Activated naive CD4-positive, alpha-beta T cell treated with anti-CD3 and anti-CD28 coated beads, Interleukin-2, amount 50 U/mL, for 16 hours (primary cell): ENCODE measurements at places on chromosomes 12 and 14.

DNA sequence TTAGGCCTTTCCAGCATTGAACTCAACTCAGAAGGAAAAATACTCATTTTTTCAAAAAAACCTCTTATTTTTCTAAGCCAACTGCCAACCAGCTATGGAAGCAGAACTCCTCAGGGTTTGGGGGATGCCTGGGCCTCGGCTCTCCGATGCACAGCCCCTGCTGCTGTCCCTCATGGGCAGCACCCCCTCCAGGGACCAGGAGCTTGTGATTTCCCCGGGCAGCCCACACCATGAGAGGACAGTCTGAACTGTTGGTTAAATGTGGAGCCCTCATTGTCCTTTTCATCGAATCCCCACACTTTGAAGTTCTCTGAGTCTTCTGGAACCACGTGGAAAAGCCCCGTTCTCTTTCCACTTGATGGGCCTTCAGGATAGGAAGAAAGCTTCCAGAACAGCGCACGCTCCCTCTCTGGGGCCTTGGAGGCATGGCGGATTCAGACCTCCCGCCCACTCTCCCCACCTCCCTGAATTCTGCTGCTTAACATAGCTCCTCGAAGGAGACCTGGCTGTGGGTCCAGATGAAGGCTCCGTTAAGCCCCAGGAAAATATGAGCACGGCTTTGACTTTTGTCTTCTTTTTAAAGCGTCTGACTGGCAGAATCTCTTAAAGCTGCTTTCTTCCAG is 156.6 kb downstream of the CALM1 start:
- no peak for DNase-seq

DNA sequence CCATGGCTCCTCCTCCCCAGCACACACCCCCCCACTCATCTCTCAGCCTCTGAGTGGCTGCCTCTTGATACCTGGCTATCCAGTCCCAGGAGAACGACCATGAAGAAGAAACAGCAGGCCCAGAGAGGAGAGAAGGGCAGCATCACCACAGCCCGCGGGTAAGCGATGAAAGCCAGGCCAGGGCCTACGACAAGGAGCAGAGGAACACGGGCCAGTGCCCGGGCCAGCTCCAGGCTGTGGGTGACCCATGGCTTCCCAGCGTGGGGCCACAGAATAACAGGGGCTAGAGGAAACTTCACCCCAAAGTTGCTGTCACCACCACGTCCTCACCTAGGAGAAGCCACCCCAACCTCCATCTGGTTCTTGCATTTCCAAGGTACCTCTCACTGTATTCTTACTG is 10.4 kb upstream of the SLC6A12 start:
- no peak for DNase-seq

DNA sequence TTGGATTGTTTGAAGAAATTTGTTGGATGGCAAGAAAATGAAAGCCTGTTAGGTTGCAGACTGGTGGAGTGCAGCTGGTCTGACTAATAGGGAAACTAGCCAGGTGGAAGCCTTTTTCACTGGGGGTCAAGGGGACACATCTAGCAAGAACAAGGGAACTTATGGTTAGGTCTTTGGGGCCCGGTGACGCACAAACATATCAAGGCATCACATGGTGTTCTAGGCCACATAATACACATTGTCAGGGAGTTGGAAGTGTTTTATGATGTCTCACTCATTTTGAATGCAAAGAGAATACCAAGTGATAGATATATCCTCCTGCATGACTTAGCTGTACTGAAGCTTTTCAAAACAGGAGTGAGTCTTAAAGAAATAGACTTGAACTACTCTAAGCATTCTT is 351.2 kb downstream of the KCNH5 start:
- no peak for DNase-seq

DNA sequence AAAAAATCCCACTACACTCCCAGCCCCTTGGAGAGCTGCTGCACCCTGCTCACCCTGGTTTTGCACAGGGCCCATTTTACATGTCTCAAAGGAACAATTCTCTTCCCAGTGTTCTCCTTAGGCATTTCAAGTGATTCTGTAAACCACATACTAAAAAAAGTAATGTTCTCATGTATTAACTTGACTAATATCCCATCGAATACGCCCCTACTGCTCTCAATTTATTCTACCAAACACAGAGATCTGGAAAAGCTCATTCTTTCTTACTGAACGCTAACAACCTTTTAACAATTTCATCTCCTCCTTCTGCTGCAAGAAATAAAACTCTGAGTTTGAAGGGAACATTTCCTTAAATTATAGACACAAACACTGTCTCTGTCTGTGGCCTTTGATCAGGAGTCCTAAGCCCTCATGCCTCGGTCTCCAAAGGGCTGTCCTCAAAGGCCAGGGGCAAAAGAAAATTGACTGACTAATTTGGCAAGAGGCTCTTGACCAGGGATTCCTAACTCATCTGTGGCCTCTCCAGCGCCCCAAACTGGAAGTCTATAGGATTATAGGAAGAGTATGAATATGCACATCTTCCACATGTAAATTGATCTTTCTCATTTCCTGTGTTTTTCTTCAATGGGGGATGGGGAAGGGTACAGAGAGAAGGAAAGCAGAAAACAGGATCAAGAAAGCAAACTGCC is 17.1 kb upstream of the TSPAN11 start:
- no peak for DNase-seq

DNA sequence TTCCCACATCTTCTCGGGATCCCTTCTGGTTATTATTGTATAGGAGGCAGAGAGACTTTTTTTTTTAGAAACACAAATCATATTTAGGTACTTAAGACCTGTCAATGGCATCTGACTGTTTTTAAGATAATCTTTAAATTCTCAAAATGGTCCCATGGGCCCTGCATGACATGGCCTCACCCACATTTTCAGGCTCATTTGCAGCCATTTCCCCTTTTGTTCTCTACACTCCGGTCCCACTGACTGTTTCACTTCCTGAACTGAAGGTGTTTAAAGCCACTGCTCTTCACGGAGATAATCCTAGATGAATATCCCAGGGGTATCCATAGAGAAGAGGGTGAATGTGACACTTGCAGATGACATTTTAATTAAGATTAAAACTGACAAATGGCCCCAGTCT is 12.3 kb upstream of the C12orf71 start:
- DNase-seq, result no peak

DNA sequence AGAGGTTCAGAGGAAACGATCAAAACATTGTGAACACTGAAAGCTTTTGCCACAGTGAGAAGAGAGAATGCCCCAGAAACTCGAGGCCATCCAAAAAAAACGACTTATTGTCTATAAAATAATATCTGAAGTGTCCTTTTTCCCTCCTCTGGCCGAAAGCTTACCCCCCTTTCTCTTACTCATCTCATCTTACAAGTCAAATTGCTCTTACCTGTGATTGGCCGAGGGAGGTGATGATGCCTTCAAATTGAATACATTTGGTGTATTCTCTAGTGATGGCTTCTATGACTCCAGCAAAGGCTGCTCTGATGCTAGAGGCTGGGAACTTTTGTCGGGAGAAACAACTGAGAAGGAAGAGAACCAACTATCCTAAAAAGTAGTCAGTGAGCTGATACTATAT is 90.7 kb downstream of the PTCSC3 start:
- DNase-seq, result no peak

DNA sequence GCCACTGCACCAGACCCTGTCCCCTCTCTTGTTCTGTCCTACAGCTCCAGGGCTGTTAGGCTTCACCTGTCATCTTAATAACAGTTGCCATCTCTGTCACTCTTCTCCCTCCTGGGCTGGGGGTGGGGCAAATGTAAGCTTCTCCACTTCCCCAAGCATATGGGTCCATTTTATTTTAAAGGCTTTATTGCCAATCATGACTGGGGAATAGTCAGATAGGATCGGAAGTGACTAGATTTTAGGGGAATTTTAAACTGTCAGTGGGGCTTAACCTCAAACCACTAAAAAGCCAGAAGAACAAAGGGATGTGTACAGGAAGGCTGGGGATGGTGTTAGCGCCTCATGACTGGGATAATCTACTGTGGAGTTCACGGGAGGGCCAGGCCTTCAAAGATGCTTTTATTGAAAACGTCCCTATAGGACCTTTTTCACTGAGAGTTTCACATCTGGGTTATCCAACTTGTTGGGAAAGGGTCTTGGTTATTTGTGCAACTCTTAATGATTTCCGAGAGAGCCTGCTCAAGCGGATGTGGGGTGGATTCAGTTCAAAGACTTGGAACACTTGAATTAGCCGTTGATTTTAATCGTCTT is 41.6 kb downstream of the CHST11 start:
- DNase-seq, result peak; percentile 32

DNA sequence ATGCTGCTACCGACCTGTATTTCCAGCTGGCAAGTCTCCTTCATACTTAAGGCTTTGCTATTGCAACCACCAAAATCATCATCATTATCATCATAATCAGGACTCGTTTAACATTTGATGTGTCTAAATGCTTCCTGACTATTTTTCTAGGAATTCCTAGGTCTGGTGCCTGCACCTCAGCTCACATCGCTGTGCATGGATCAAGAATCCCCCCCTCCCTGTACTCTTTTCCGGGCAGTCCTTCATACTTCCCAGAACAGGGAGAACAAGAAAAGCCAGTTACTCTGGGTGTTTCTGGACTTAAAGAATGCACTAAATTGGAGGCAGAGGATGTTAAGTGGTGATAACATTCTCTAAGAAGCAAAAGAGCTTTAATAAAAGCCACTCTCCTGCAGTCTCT is 9.4 kb downstream of the ERP27 start:
- DNase-seq, result no peak

DNA sequence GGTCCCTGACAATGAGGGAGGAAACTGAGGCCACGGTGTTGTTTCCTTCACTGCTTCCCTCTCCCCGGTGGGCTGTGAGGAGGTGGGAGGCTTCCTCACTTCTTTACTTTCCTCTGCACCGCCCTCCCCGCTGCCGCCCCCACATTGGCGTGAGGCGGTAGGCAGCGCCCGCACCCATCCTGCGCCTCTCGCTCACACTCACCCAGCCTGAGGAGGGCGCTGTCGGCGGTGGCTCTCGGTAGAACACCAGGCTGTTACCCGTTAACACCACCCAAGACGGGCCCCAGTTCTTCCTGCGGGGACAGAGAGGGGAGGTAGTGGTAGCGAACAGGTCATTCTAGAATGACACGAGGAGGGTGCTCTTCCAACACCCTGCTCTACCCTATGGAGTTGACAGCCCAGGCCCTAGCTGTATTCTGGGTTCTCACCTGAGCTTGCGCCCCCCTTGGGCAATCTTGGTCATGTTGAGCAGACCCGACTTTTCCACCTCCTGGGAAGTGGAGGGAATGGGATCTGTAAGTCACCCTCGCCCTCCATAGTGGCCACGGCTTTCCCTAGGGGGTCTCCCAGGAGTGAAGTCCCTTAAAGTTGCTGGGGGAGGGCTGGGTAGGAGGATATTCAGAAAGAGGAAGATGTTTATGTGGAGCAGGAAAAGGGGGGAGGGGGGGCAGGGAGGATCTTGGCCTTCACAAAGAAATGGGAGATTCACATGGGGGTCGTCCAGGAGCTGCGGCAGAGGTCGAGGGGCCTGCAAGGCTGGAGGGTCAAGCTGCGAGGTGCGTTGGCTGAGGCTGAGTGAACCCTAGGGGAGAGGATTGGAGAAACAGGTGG is 3.3 kb downstream of the ARHGAP9 start:
- DNase-seq, result peak; percentile 82

DNA sequence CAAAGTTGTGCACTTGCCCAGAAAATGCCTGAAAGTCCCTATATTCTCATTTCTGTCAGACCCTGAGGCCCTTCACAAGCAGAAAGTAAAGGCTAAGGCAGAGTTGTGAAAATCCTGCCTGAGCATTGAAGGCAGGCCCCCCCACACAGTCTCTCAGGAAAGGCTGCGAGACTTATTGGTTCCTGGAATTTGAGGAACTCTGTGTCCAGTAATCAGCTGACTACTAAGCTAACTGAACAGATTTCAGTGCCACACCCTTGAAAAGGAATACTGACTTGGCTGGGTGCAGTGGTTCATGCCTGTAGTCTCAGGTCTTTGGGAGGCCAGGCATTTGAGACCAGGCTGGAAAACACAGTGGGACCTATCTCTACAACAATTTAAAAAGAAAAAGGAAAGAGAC is 21.1 kb upstream of the PPP2R5E start:
- DNase-seq, result no peak
